Activated naive CD4-positive, alpha-beta T cell (primary cell): ENCODE measurements at places on chromosomes 5 and 9.

DNA sequence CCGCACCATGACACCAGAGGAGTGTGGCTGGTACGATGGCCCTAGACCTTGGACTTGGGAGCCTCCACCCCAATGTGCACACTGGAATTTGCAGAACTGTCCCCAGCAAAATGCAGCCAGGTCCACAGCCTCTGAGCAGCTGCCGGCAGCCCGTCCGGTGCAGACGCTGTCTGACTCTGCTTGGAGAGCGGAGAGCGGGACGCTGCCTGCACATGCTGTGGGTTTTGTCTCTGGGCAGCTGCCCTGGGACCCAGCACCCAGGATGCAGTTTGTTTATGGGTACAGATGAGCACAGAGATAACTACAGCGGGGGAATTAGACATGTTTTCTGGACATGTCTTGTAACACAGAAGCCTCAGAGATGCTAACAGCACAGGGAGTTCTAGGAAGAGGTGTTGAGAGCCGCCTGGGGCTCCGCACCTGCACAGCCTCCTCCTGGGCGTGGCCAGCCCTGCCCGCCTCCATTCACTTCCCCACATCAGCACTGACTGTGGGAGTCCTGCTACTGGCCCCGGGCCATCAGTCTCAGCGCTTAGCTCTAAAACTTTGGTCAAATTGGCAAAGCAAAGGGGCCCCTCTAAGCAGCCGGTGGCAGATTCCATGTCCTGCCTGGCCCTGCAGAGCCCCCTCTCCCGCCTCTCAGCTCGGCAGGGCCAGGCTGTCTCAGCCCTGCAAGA is 159.6 kb downstream of the IRX2 start:
- no peak for DNase-seq

DNA sequence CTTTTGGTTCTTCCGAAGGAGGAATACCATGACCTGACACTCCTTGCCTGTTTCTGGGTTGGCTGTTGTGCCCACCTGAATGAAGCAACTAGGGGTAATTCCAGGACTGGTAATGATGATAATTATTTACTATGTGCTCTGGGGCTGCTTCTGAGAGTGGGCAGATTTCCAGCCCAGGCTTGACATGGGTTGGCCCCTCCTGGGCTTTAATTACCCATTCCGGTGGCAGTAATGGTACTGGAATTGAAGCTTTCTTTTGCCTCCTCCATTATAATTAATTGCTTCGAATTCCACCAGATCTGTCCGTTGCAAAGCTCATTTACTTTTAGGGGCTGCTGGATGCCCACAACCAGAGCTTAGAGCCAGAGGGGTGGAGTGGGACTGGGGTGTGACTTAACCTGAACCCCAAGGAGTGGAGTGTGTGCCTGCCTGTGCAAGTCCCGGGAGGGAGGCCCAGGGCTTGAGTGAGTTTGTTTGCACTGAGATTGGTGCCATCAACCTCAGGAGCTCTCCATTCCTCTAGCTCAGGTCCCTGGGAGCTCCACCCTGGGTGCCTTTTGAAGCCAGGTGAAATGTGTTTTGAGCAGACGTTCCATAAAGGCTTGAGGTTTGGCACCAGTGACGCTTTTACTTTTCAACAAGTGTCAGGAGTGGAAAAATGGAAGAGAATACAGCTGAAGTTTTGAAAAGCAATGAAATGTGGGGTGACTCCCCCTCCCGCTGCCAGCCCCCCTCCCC is 214.6 kb downstream of the PDZD2 start:
- DNase-seq, result no peak

DNA sequence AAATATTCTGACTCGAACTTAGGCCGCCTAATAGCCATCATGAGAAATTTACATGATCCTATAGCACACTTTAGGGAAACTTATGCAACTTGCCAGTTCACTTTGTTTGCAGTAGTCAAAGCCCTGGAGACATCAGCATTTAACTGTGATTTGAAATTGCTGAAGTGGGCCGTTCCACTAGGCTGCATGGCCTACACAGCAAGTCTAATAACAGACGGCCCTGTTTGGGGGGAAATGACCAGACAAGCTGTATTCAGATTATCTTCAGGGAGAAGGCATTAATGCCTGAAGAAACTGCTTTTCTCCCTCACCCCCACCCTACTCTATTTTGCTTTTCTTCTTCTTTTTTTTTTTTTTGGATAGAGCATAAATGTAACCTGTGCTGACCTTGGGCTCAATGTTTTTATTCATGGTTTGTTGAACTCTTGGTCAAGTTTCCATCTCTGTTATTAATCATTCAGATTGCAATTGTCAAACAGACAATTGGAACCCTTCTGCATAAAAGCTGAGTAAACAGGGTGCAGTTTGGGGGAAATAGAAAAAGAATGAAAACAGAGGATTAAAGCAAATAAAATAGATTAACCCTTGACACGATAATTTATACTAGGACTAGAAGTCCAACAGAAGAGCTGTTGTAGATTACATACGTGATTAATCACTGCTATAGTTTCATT is 1928.2 kb upstream of the WWC1 start:
- DNase-seq, result no peak

- DNase-seq, result no peak
Measured at GRCh38 chr9:133188843-133189180, 20.2 kb downstream of the OBP2B start.

DNA sequence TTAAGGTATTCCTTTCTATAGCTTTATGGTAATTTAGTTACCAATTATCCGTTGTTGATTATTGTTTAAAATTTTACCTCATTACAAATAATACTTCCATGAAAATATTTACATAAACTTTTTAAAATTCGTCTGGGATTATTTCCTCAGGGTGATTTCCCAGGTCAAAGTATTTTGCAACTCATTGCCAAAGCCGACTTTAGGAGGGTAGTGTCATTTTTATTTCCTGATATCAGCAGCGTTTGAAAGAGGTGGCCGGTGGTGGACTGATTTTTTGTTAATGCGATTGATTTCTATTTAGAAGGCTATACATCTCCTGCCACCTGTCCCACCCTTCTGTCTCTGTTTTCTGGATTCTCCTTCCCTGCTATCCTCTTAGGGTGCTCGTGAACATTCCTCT is 4.3 kb downstream of the ADAMTS16 start:
- DNase-seq, result no peak

DNA sequence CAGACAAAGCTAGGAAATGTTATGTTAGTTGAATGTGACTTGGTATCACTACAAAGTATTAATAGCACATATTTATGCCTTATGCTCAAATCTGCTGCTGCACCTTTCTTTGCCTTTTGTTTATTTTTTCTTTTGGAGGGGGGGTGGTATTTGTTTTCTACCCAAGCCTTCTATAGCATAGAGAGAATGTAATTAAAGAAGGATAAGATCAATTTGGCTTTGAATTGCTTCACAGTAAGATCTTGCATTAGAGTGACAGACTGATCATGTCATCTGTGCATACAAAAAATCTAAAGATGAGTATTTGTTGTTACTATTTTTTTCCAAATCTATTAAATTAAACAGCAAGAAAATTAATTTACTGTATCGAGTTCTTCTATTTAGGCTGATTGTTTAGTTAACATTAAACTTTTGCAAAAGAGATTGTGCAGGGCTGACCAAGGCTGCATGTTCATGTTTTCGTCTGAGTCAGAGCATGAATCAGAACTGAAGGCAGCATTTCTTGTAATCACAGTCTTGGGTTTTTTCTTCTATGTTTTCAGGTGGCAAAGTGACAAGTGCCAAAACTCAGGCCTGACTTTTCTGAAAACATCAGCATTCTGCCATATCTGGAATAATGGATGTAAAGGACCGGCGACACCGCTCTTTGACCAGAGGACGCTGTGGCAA is 1007.1 kb upstream of the WWC1 start:
- no peak for DNase-seq

DNA sequence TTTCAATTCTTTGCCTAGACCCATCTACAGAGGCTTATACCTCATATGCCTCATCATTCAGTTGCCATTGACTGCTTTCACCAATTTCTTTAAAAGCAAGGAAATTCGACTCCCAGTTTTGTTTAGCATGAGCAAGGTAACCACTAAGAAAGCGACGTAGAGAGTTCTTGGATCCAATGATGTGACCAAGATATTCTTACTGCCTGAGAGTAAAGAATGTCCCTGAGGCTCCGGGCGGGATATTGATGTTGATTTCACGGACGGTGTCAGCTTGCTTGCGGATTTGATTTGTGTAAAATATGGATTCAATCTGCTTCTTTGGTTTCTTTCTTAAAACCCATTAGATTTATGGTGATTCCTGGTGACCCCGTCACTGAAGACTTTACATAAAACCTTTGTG is 135.1 kb upstream of the ICE1 start:
- no peak for DNase-seq

- no peak for DNase-seq
Measured at GRCh38 chr5:164020116-164020515, 514.7 kb downstream of the MAT2B start.

DNA sequence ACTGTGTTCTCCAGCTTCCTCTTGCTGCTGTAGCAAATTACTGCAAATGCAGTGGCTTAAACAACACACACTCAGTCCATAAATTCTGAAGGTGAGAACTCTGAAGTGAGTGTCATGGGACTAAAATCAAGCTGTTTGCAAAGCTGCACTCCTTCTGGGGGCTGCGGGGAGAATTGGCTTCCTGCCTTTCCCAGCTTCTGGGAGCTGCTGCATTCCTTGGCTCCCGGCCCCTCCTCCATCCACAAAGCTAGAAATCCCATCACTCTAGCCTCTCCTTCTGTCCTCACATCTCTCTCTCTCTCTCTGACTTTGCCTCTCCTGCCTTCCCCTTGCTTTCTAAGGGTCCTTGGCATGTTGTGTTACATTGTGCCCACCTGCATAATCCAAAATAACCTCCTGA is 14.2 kb upstream of the MED10 start:
- DNase-seq, result no peak

DNA sequence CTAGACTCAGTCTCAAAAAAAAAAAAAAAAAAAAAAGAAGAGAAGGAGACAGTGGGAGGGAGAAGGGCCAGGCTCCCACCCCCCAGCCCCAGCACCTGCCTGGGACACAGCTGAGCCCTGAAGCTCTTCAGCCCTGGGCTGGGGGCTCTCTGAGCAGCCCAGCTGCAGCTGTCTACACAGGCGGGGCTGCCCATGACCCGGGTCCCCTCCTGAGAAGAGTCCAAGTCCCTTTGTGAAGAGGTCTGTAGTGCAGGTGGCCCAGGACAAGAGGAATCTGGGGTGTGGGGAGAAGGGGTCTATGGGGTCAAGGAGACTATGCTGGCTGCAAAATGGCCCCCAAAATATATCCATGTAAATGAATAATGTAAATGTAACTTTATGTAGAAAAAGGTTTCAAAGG is 6.7 kb upstream of the LCN2 start:
- no peak for DNase-seq

- DNase-seq, result no peak
Measured at GRCh38 chr9:2674141-2674824, 43.0 kb upstream of the KCNV2 start.

GRCh38 chr9:126304971-126305320 is 21.7 kb upstream of the MVB12B start:
- no peak for DNase-seq

DNA sequence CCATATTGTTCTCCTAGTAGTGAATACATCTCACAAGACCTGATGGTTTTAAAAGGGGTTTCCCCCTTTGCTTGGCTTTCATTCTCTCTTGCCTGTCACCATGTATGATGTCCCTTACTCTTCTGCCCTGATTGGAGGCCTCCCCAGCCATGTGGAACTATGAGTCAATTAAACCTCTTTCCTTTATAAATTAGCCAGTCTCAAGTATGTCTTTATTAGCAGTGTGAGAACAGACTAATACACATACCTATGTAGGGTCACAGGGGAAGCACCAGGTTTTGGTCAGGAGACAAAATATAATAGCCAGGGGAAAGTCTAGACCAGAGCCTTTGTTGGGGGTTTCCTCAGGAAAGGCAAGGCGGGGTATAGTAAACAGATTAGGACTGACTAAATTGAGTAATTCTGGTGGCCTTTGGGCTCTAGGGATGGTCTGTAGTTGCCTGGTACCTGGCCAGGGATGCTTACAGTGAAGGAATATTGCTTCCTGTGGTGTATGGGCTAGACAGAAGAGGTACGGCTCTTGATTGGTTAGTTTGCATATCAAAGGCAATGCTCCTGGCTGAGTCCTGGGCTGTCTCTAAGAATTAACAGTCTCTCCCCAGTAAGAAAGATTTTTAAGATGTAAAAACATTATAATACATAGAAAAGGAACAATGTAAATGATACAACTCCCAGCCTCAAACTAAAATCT is 254.5 kb downstream of the ELAVL2 start:
- DNase-seq, result no peak

GRCh38 chr9:137305060-137305797 is 3.2 kb upstream of the NRARP start:
- peak; percentile 42 for DNase-seq

GRCh38 chr5:68464424-68464823 is 248.9 kb downstream of the PIK3R1 start:
- no peak for DNase-seq

GRCh38 chr5:120464627-120465435 is 731 bp downstream of the PRR16 start:
- no peak for DNase-seq

DNA sequence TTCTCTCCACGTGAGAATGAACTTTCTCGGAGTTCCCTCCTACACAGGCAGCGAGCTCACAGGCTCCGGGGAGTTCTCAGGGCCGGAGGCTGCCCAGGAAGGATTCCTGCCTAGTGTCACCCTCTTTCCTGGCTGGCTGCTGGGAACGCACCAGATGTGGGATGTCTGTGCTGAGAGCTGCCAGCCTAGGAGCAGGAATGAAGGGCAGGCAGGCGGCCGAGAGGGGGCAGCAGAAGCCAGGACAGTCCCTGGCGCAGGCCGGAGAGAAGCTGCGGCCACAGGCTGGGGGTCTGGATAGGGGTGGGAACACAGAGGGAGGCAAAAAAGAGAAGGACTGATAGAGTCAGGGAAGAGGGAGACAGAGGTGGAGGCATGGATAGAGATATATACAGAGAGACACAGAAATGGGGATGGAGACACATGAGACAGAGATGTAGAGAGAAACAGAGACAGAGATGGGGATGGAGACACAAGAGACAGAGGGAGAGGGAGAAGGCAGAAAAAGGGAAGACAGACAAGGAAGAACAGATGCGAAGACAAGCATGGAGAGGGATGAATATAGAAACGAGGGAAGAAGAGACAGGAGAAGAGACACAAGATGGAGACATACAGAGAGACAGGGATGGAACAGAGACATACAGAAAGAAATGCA is 25.3 kb upstream of the ENHO start:
- no peak for DNase-seq

GRCh38 chr5:19534751-19535150 is 453.2 kb downstream of the CDH18 start:
- DNase-seq, result no peak

- no peak for DNase-seq
Measured at GRCh38 chr5:140607031-140607430, 25.9 kb downstream of the CD14 start.

GRCh38 chr5:172414531-172415361 is 39.6 kb downstream of the SH3PXD2B start:
- no peak for DNase-seq

GRCh38 chr9:98211260-98211659 is 18.8 kb upstream of the CORO2A start:
- no peak for DNase-seq

GRCh38 chr5:176889321-176890280 is 9.5 kb downstream of the HK3 start:
- no peak for DNase-seq

GRCh38 chr9:35453786-35454185 is 36.1 kb upstream of the RUSC2 start:
- no peak for DNase-seq

- no peak for DNase-seq
Measured at GRCh38 chr9:123536455-123536868, 180.5 kb downstream of the CRB2 start.

GRCh38 chr9:81619353-81620001 is 69.9 kb downstream of the TLE1 start:
- no peak for DNase-seq
